Stimulated activated CD8-positive, alpha-beta memory T cell treated with anti-CD3 and anti-CD28 coated beads, Interleukin-15, amount 100 ng/mL, for 1 hour (primary cell): ENCODE measurements at places on chromosomes 4 and X.

GRCh38 chrX:29724316-29724715 is 491.0 kb upstream of the MAGEB2 start:
- no peak for DNase-seq

DNA sequence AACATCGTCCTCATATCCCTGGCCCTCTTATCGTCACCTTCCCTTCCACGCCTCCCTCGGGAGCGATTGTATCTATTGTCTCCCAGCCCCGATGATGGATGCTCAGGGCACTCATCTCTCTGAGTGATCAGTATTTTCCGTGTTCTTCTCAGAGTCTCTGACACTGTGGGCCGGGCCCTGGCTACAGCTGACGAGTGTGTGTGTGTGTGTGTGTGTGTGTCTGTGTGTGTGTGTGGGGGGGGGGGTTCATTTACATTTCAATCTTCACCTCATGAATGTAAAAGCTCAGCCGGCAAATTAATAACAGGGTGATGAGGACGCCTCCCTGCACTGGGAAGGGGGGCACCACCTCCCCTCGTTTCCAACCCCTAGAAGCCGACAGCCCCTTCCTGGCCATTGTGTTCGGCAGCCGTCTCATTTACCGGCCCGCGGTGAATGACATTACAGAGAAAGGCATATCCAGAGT is 159.5 kb downstream of the SHOX start:
- no peak for DNase-seq

DNA sequence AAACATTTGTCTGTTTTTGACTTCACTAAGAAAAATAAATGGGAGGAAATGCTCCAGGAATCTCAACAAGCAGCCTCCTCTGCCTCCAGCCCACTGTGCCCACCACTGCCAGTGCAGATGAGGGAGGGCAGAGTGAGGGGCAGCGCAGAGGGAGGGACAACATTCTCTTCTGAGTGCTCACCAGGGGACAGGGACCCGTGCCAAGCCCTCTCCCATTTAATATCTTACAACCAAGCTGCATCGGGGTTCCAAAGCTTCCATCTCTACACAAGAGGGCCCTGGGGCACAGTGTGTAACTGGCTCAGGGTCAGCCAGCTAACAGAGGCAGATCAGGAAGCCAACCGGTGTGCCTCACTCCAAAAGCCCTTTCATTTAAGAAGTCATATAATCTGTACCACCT is 120.4 kb downstream of the NSUN7 start:
- DNase-seq: no peak

GRCh38 chr4:64144994-64145393 is 264.3 kb downstream of the TECRL start:
- no peak for DNase-seq

- DNase-seq: no peak
These were observed 394.0 kb upstream of the IGFBP7 start for GRCh38 chr4:57504139-57504538.

- no peak for DNase-seq
These were observed 203.3 kb upstream of the HS3ST1 start for GRCh38 chr4:11632025-11632424.

- no peak for DNase-seq
These were observed 19.6 kb upstream of the TMEM184C start for GRCh38 chr4:147597561-147597960.

DNA sequence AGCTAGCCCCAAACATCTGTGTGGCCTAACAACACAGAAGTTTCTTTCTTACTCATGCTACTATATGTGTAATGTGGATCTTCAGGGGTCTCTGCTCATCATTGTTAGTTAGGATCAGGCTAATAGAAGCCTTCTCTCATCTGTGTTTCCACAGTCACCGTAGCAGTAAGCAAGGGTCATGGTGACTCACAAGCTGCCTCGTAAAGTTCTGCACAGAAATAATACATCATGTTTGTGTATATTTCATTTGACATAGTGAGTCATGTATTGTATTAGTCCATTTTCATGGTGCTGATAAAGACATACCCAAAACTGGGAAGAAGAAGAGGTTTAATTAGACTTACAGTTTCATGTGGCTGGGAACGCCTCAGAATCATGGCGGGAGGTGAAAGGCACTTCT is 38.7 kb downstream of the SLC4A4 start:
- DNase-seq: no peak

DNA sequence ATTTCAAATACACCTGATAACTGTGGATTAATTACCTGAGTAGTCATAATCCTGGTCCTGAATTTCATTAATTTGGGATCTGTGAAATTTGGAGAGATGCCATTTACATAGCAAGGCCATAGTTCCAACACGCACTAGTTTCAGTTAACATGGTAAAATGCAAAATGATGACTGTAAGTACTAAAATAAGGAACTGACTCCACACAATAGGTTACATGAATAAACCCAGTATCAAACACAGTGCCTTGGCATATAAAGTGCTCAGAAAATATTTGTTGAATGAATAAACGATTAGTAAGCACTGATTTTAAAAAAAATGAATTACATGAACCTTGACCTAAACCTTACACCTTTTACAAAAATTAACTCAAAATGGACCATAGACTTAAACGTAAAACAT is 9.0 kb downstream of the FBXO8 start:
- no peak for DNase-seq

DNA sequence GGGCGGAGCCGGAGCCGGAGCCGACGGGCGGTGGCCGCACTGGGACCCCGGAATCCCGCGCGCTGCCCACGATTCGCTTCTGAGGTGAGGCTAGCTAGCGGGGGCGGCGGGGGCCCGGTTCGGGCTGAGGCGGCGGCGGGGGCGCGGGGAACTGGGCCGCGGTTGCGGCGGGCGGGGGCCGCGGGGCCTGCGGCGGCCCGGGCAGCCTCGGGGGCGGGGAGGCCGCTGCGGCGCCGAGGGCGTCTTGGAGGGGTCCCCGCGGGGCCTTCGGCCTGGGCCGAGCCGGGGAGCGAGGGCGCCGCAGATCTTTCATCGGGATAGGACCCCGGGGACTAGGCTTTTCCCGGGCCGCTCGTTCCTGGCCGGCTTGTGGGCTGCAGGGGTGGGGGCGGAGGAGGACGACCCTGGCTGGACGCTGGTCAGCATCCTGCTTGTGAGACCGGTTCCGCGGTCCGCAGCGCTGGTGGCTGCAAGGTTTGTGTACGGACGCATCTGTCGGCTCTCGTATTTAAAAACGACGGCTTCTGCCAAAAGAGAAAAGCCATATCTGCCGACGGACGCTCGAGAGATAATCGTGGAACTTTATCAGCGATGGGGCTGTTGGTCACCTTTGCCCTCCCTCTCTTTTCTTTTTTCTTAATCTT is 419 bp downstream of the ADD1 start:
- DNase-seq: no peak
